Activated CD4-positive, CD25-positive, alpha-beta regulatory T cell (primary cell): ENCODE measurements at places on chromosomes 6 and 20.

DNA sequence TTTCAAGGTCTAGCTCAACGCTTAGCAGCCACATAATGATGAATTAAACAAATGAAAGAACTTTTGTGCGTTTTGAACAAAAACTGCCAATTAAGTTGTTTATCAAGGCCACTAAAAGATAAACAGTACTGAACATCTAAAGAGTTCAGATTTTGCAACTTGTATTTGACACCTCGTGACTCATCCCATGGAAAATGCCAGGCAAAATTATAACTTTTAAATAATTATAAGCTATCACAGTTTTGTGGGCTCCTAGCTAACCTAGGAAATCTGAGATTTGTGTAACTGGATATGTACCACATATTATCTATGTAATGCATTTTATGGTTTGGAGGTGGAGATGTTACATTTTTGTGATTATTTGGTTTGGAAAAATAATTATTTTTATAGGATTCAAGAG lies 9.6 kb upstream of the BAG2 start:
- no peak for DNase-seq

DNA sequence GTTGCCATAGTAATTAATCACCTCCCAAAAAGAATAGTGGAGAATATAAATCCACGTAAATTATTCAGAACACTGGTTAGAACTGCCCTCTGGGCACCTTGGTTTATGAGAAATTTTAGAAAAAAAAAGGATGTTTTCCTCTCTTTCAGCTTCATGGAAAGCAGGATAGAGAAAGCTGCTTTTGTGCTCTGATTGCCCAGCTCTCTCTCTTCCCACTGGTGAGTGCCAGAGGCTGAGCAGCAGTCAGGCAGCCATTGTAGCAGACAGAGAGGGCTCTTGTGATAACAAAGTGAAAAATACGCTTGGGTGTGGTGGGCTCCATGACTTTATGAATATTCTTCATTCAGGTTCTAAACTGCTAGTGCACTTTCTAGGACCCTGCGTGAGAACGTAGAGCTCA lies 26.4 kb downstream of the SLC35F1 start:
- DNase-seq, result no peak

GRCh38 chr6:52570291-52570700 lies 6.6 kb downstream of the TRAM2 start:
- no peak for DNase-seq

DNA sequence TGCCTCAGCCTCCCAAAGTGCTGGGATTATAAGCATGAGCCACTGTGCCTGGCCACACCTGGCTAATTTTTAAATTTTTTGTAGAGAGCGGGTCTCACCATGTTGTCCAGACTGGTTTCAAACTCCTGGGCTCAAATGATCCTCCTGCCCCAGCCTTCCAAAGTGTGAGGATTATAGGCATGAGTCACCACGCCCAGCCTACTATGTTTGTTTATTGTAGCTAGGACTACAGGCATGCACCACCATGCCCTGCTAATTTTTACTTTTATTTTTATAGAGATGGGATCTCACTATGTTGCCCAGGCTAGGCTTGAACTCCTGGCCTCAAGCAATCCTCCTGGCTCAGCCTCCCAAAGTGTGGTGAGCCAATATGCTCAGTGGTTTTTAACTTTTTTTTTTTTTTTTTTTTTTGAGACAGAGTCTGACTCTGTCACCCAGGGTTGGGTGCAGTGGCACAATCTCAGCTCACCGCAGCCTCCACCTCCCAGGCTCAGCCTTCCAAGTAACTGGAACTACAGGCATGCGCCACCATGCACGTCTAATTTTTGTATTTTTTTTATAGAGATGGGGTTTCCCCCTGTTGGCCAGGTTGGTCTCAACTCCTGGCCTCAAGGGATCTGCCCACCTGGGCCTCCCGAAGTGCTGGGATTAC lies 12.0 kb upstream of the DDX43 start:
- no peak for DNase-seq

GRCh38 chr20:48319943-48320584 lies 507.7 kb downstream of the PREX1 start:
- no peak for DNase-seq

- no peak for DNase-seq
Measured at GRCh38 chr20:11403711-11404110, 514.0 kb upstream of the BTBD3 start.

- no peak for DNase-seq
Measured at GRCh38 chr6:79152269-79152737, 74.2 kb upstream of the PHIP start.
